ENCODE measurements at places on chromosomes 7 and 10.

- DNase-seq: no peak
Observed at GRCh38 chr7:139116999-139117398, 7.5 kb upstream of the ZC3HAV1 start.

DNA sequence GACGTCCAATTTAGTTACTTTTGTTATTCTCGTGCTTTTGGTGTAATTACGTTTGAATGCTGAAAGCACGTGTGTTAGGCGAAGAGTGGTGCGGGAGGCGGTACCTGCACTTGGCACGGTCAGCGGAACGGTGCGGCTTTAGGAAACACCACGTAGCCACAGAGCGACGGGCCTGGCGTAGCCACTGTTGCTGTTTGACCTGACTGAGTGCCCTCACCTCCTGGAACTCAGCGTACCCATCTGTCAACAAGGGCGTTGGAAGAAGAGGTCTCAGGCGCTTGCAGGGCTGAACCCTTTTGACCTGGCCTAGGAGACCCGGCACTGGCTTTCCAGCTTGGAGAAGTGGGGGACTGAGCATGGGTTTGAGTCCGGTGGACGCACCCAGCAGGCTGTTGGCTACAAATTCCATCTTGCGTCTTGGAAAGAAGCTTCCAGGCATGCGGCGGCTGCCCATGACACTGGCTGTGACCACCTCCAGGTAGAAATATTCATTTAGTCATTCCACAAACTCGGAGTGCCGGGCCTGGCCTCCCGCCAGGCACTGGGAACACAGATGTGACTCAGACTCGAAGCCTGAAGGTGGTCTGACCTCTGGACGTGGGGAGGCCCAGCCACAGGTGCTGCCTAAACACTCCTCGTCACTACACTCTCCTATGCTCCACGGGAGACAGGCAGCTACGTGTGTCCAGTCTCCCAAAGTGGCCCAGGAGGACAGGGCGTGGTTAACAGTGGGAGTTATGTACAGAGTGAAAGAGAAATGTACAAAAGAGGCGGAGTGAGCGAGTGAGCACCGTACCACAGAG lies 22.2 kb downstream of the FAM20C start:
- DNase-seq: no peak

- DNase-seq: no peak
Observed at GRCh38 chr7:93013446-93014061, 104.2 kb downstream of the SAMD9 start.

GRCh38 chr7:45161138-45161537 lies 3.5 kb downstream of the RAMP3 start:
- DNase-seq: no peak

DNA sequence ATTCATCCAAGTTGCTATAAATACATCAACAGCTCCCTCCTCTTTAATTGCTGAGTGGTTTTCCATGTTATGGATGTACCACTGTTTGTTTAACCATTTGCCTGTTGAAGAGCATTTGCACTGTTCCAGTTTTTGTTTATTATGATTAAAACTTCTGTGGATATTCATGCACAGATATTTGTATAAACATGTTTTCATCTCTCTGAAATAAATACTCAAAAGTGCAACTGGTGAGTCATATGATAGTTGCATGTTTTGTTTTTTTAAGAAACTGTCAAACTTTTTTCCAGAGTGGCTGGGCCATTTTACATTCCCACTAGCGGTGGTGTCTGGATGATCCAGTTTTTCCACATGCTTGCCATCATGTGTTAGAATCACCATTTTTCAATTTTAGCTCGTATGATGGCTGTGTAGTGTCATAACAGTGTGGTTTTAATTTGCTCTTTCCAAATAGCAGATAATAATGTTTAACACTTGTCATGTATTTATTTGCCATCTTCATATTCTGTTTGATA lies 33.6 kb downstream of the MEOX2 start:
- no peak for DNase-seq

GRCh38 chr10:131478377-131478989 lies 167.0 kb upstream of the TCERG1L start:
- no peak for DNase-seq

GRCh38 chr7:106485031-106485551 lies 175.9 kb downstream of the CCDC71L start:
- DNase-seq: no peak

GRCh38 chr7:44489955-44490350 lies 505 bp downstream of the NUDCD3 start:
- DNase-seq: no peak

GRCh38 chr7:6139189-6139996 lies 108.2 kb downstream of the ANKRD61 start:
- DNase-seq: no peak

DNA sequence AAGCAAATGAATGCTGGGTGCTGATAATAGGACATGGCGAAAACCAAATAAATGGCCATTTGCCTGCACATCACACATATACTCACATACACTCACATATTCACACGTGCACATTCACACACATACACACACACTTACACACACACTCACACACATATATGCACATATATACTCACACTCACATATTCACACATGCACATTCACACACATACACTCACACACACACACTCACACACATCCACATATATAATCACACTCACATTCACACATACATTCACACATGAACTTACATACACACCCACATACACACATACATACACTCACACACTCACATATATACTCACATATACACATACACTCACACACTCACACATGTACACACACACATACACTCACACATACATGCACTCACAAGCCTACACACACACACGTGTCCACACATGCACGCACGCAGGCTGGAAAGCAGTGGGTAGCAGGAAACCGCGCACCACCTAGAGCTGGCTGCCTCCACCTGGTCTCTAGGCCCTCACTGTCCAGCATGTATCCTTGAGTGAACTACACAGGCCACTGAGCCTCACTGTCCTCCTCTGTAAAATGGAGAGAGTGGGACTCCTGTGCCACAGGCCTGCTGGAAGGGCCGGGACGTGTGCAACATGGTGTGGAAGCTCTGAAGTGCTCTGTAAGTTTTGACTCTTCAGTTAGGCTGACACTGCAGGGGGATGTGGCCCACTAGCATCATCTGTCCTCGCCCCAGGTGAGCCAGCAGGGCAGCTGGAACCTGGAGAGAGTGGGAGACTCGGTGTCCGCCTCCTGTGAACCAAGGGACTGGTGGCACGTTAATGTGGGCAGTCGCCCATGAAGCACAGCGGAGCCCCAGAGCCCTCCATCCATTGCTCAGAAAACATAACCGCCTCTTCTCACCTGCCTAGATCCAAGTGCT lies 14.9 kb downstream of the TMEM72 start:
- DNase-seq: no peak

DNA sequence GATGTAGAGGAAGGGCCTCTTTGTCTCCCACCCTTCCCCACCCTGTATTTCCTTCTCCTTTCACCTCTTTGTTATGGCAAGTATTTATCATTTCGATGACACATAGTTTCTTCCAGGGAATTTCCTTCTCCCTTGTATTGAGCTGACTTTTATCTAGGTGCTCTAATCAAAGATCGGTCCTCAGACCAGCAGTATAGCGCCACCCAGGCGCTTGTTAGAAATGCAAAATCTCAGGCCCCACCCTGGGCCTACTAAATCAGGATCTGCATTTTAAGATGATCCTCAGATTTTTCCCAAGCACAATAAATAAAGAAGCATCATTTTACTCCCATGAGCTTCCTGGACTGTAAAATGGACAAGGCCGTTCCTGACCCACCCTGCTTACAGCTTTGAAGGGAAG lies 12.0 kb upstream of the GOT1 start:
- DNase-seq: no peak

GRCh38 chr7:122767339-122767738 lies 64.6 kb upstream of the RNF148 start:
- no peak for DNase-seq

- DNase-seq: no peak
Observed at GRCh38 chr7:68425377-68425776, 1172.9 kb upstream of the AUTS2 start.

- DNase-seq: no peak
Observed at GRCh38 chr7:151035026-151035717, 6.9 kb downstream of the ABCB8 start.

GRCh38 chr10:96440361-96441292 lies 73.1 kb downstream of the TLL2 start:
- no peak for DNase-seq

- DNase-seq: no peak
Observed at GRCh38 chr7:92735707-92736106, 100.7 kb downstream of the CDK6 start.

- no peak for DNase-seq
Observed at GRCh38 chr7:36606153-36606975, 117.9 kb downstream of the AOAH start.

- DNase-seq: peak; percentile 79
Observed at GRCh38 chr7:100632951-100633717, 8.2 kb downstream of the TFR2 start.

- no peak for DNase-seq
Observed at GRCh38 chr7:30922596-30922995, 10.9 kb downstream of the AQP1 start.

DNA sequence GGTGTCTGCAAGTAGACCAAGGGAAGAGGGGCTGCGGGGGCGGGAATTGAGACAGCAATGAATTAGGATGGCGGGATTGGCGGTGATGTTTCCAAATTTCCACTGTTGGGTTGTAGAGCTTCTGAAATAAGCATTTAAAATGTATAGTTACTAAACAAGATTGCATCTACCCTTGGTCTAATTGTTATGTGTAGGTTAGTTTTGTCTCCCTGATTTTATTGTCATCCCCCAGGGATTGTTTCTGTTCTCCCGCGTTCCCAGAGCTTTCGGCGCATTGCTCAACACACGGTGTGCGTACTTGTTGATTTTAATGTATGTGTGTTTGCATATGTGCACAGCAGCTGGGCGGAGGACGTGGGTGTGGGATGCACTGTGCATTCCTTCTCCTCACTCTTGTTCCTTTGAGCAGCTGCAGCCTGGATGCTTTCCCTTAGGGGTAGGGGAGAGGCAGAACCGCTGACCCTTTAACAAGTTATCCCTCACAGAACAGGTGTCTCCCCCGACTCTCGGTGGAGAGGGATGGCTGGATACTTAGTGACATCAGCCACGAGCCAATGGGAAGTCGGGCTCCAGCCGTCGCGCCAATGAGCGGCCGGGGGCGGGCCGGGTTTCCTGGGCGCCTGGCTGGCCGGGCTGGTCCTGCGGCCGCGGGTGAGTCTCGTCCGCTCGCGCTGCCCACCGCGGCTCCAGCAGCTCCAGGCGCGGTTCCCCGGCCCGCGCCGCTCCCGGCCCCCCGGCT lies at the start of gene TSPAN33:
Gene TSPAN33, plus strand, starts transcription at position 613 of the 739 bp plus-strand sequence. CDS start 274 bp downstream, outside the sequence.
- peak; percentile 92 for DNase-seq

DNA sequence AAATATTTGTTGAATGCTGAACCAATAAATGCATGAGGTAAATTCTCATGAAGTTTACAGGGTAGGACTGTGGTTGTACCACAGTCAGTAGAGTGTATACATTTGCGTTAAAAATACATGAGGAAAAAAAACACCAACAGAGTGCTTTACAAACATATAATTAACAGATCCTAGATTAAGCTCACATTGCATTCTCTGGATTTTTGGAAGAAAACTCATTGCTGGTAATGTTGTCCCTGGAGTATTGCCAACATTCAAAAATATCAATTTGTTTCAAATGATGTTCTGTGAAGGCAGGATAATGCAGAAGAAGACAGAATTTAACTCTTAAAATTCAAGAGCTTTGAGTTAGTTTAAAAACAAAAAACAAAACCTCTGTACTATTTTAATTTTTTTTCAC lies 95.5 kb downstream of the MBL2 start:
- DNase-seq: no peak

- no peak for DNase-seq
Observed at GRCh38 chr10:117133273-117134055, 4.6 kb downstream of the VAX1 start.

DNA sequence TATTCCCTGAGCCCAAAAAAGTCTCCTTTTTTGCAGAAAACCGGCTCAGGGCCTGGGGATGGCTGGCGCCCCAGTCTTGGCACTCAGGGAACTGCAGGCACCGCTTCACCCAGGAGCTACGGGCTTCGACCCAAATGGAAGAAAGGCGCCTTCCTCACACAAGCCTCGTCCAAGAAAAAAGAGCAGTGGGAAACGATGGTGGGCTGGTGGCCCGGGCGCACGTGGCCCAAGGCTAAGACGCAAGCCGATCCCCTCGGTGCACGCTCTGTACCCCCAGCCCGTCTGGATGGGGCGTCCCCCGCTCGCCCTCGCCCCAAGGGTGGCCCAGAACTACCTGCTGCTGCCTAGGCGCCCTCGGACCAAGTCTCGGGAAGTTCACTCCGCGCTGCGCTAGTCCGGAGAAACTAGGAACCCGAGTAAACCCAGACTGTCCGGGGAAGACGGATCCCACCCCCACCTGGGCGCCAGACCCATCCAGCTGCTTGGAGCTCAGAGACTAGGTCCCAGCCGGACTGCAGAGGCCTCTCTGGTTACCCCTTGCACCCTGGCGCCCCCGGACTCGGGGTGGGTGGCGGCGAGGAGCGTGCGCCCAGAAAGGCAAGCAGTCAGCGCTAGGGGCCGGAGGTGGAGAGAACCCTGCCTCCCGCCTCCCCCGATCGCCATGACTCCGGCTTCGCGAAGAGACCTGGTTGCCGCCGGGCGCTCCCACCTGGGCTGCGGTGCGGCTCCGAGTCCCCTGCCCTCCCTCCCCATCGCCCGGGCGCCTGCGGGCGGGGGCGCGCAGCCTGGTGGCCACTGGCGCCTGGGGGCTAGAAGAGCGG lies 76.4 kb downstream of the CALN1 start:
- no peak for DNase-seq

- peak; percentile 40 for DNase-seq
Observed at GRCh38 chr7:20200361-20200760, 16.8 kb downstream of the MACC1 start.

- no peak for DNase-seq
Observed at GRCh38 chr7:19392246-19392645, 247.0 kb upstream of the FERD3L start.

- no peak for DNase-seq
Observed at GRCh38 chr10:31619531-31620061, 300.6 kb downstream of the ZEB1 start.

- no peak for DNase-seq
Observed at GRCh38 chr10:79380125-79380945, 33.1 kb downstream of the PPIF start.

DNA sequence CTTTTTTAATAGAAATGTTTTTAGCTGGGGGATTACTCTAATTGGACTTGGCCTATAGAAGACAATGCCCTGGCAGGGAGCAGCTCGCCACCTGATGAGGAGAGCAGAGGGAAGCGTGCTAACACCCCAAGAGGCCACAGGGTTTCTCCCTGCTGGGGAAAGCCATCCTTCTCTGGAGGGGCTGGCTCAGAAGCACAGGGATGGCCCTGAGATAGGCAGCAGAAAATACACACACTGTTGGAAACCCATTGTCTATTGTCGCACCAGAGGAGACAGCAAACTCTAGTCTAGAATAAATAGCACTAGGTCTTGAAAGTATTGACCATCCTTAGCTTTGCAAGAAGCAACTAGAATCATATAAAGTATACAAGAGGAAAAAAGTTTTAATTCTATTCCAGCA lies 5.4 kb downstream of the COBL start:
- no peak for DNase-seq

- DNase-seq: no peak
Observed at GRCh38 chr10:36118314-36118713, 476.2 kb upstream of the FZD8 start.

GRCh38 chr10:22698941-22699440 lies 15.4 kb downstream of the PIP4K2A start:
- no peak for DNase-seq

Data from GM10248 (cell line).